ENCODE measurements at places on chromosomes 2 and 18.

DNA sequence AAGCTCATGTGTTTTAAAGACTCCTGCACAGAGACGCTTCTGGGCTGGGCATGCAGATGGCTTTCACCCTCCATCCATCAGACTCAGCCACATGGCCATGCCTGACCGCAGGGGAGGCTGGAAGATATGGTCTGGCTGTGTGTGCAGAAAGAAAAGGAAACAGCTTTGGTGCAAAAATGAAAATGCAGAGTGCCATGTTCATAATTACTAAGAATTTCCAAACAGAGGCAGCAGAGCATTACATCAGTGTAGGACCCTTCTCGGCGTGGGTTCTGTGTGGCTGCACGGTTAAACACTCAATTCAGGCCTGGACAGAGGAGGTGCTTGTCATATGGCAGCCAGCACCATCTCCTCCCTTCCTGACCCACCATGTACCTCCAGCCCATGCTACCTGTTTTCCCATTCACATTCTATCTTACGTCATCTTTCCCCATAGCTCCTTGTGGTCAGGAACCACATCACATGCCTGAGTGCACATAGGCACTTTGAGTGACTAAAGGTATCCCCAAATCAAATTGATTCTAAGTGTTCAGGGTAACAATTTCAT lies 200.3 kb upstream of the ID2 start:
- no peak for DNase-seq

- no peak for DNase-seq
Observed at GRCh38 chr2:223007531-223007930, 44.5 kb upstream of the KCNE4 start.

- no peak for DNase-seq
Observed at GRCh38 chr2:156476021-156476849, 40.1 kb downstream of the GPD2 start.

GRCh38 chr2:172446474-172447063 lies 19.2 kb downstream of the ITGA6 start:
- DNase-seq: no peak

- DNase-seq: no peak
Observed at GRCh38 chr18:10063489-10063888, 149.7 kb downstream of the VAPA start.

DNA sequence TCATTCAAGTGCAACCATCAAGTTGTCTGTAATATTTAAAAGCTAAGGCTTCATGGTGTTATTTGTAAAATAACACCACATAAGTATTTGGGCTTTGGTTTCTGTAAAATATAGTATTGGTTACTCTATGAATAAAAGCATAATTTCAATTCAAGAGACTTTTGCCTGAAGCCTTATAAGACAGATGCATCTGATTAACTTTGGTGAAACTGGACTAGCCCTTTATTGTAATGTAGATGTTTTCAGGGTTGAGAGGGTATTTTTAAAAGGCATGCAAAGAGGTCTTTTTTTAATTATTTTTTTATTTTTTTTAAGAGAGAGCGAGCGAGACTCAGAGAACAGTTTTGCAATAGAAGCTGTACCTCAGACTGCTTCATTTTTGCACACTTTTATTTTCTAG lies 66.5 kb downstream of the ASXL3 start:
- DNase-seq: no peak

DNA sequence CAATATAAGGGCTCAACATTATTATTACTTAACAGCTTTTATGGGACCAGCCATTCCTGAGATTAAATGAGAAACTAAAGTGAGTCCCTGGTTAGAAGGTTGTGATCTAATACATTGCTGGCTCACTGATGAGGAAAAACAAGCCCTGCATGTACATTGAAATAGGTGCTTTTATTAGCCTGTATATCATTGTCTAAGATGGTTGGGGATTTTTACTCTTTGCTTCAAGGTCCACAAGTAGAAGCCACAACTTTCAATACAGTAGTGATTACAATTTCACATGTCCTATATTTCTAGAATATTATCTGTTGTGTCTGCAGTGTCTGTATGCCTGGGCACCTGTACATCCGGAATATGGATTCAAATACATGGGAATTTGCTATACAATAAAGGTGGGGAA lies 104.1 kb upstream of the FZD5 start:
- no peak for DNase-seq

- DNase-seq: no peak
Observed at GRCh38 chr2:106053581-106053980, 140.5 kb downstream of the UXS1 start.

GRCh38 chr18:22210311-22210754 lies 40.9 kb downstream of the GATA6 start:
- DNase-seq: no peak

DNA sequence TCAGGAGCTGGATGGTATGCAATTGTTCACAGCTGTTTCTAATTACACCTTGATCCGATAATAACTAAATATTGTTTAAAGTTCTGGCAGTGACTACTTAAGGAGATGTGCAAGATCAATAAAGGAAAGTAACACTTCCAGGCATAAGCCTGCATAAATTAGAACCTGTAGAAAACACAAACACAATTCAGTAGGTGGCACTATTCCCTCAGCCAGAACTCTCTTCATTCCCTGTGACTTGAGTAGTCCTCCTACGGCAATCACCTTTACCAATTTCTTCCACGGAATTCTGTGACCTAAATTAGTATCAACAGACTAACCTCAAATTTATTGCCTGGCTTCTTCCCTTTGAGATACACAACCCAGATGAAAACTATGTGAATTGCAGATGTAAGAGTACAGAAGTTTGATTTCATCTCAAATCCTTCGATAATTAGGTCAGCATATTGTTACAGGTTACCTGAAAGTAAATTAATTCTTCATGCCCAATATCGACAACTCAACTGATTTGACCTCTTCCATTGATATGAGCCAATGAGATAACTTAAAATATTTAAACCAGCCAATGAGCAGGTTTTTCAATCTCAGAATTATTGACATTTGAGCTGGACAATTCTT lies 137.8 kb downstream of the PID1 start:
- DNase-seq: no peak

DNA sequence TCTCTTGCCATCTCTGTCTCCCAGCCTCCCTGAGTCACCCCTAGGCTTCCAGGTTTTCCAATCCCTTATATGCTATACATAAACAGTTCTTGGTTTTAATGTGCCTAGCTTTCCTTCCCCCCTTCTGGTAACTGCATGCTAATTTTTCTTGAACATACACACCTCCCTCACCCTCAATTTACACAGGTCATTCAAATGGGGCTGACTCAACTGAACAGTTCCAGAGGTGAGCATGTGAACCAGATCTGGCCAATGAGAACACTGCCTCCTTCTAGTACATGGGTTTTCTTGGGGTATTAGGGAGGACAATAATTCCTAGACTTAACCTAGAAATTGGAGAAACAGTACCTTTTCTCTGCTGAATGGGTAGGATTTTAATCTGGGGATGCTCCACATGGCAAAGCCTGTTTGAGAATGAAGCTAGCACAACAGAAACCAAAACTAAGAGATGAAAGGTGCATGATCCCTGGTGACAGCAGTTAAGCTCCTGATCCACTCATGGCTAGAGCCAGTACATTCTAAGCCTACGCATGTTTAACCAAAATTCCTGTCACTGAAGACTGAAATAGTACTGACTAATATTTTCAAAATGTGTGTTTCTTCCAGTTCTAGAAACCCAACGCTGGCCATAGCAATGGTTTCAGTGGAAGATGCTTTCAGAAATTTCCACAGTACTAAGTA lies 11.8 kb downstream of the SLC25A12 start:
- no peak for DNase-seq

- no peak for DNase-seq
Observed at GRCh38 chr18:47150824-47151366, 595 bp upstream of the HDHD2 start.

DNA sequence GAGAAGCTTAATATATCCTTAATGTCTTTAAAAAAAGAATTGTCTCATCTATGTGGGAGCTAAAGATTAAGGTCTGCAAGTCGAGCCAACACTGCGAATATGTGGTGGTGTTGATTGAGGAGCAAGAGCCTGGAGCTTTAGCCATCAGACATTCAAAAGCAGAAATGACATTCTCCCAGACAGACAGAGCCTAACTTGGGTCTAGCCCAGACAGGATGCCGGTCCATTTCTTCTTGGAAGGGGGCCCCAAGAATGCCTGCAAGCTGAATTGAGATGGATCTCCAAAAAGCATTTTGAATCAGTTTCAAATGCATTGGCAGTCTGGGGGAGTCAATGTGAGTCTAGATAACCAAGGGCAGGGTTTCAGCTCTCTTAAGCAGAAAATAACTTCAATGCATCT lies 30.1 kb upstream of the EML4 start:
- no peak for DNase-seq

DNA sequence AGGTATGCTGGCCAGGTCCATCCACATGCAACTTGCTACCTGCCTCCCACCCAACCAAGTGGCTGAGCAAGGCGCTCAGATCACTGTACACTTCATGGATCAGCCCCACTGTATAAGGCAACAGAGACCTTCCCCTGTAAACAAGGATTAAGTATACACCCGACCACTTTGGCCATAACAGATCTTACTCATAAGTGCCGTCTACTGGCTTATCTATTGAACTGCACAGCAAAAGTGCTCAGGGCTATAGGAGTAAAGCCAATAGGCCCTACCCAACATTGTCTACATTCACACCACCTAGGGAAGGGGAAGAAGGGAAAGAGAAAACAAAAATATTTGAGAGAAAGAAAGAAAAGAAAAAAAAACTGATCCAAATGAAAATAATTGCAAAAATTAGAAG lies 663.9 kb upstream of the LRRTM1 start:
- no peak for DNase-seq

DNA sequence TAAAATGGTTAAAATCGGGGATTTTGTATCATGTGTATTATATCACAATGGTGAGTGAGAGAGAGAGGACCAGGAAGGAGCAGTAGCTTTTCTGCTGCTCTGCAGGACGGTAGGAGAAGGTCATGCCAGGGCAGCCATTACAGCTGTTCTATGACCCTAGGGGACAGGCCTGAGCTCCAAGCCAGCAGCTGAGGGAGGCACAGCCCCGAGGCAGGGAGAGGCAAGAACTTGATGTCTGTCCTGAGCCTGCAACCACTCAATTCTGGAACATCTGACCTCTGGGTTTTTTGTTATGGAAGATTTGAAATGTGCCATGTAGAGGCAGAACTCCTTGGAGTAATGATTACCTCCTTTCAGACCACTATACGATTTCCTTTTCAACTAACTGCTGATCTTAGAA lies 135.8 kb upstream of the SH3BP4 start:
- no peak for DNase-seq

DNA sequence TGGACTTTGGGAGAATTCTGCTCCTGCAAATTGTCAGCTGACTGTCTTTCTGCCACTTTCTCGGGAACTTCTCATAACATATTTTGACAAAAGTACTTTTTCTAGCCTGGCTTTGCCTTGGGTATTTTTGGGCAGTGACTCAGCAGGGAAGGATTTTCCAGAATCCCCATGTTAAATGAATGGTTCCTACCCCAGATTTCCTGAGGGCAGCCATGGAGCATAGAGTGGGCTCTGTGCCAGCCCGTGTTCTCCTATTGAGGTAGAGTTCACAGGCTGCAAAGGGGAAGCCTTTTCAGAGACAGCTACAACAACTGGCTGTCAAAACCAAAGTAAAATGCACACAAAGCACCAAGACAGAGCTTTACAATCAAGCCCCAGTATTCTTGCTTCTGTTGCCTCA lies 59.8 kb downstream of the BMP10 start:
- no peak for DNase-seq

- no peak for DNase-seq
Observed at GRCh38 chr2:112156152-112156986, 18.2 kb downstream of the FBLN7 start.

GRCh38 chr2:240803191-240803590 lies 16.8 kb downstream of the KIF1A start:
- no peak for DNase-seq

DNA sequence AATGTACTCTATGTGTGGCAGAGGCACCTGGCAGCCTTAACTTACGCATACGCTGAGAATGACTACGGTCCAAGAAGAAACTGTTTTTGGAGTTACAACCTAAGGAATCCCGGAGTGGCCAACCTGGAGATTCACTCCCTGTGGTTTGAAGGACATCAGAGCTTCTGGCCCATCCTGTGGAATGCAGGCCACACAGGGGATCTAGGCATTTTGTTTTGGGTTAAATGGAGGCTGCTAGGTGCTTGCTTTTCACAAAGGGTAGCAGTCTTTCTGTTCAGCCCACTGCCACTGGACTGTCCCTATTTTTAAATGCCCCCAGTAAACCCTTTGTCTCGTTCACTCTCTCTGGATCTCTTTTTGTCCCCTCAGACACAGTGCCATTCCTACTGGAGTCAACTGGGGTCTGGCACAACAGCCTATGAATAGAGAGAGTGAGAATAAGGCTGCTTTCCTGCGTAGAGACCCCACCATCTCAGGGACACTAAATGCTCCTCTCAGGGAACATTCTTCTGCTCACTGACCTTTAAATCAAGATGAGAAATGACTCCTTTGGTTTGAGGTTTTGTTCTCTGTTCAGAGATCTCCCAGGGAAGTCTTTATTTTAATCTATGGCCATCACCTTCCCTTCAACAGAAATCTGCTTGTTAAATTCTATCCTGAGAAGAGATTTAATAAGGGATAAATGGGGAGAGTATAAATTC lies 124.9 kb downstream of the B3GNT2 start:
- DNase-seq: no peak

DNA sequence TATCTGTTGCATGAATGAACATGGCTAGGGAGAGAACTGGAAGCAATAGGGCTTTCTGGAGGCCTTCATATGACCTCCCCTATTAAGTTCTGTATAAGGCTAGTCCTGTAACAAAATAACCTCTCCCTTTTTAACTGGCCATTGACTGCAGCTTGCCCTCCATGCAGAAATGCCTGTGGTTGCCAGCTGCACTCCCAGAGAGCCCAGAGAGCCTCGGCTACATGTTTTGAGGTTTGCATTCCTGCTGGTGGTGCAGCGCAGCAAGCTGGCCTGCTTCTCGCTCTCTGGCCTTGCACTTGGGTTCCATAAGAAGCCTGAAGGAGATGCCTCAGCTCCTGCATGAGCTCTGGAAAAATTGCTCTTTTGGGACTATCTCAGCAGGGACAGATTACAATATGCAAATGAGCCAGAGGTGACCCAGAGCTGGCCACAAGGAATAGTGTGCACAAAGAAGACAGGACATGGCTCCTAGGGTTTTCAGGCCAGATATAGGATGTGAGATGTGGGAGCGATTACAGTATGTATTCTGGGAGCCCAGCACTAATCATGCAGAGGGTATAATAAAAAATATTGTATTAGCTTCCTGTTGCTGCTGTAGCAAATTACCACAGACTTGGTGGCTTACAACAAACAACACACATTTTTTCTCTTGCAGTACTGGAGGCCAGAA lies 186.7 kb downstream of the INSIG2 start:
- no peak for DNase-seq

DNA sequence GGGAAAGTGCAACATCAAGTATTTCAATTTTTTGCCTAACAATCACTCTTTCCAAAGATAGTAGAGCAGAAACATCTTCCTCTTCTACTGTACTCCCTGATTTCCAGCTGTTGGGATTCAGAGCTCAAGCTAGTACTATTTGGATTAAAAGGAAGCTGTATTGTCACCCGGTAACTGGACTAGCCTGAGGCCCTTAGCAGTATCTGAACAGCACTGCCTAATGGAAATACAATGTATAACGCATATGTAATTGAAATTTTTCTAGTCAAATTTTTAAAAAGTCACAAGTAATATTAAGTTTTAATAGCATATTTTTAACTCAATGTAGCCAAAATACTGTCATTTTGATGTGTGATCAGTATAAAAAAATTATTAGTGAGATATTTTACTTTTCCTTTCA lies 86.2 kb downstream of the COX7A2L start:
- no peak for DNase-seq

Data from stimulated activated CD4-positive, alpha-beta T cell treated with anti-CD3 and anti-CD28 coated beads, TNF-alpha, amount 100 ng/mL, for 4 hours (primary cell).